ENCODE measurements at places on chromosomes 13 and 19.

GRCh38 chr19:36688058-36688457 lies 646 bp downstream of the ZNF567 start:
- DNase-seq, result no peak

DNA sequence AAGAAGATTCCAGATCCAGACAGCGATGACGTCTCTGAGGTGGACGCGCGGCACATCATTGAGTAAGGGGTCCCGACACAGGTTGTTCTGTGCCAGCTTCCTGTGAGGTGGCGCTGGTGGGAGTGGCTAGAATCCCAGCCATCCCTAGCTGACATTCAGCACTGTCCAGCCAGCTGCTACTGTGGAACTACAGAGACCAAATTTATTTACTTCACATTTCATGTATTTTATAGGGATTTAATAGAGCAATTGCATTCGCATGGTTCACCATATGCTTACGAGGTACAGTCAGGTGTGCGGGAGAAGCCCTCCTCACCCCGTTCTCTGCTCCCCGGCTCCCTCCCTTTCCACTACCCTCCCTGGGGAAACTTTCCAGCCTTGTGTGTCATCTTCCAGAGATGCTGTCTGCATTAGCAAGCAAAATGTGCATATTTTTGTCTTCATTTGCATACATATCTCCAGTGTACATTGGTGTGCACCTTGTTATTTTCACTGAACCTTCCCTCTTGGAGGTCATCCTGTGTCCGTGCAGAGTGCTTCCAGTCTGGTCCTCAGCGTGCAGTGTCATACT lies 47.2 kb downstream of the SMARCA4 start:
- no peak for DNase-seq

DNA sequence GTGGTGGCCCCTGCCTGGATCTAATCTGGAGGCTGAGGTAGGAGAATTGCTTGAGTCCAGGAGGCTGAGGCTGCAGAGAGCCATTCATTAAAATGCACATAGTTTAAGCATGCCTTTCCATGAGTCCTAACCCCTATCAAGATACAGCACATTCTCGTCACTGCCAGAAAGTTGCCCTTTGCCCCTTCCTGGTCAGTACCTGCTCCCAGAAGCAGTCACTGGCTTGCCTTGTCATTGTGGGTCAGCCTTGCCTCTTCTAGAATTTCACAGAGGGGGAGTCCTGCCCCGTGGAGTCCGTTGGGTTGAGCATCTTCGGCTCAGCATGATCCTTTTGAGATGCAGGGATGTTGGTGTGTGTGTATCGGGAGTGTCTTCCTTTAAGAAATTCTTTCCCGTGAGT lies 10.8 kb downstream of the BICRA start:
- DNase-seq, result no peak

GRCh38 chr13:90393408-90393807 lies 954.1 kb upstream of the MIR17HG start:
- no peak for DNase-seq
